ENCODE measurements at places on chromosomes 5 and 9. TPM values are rescaled to one million over a fixed set of nuclear protein-coding genes. Genes with fewer than 3 reads are reported as not detected.

- no peak for DNase-seq
These were observed 29.3 kb downstream of the PCDH1 start for GRCh38 chr5:141848744-141849414.

DNA sequence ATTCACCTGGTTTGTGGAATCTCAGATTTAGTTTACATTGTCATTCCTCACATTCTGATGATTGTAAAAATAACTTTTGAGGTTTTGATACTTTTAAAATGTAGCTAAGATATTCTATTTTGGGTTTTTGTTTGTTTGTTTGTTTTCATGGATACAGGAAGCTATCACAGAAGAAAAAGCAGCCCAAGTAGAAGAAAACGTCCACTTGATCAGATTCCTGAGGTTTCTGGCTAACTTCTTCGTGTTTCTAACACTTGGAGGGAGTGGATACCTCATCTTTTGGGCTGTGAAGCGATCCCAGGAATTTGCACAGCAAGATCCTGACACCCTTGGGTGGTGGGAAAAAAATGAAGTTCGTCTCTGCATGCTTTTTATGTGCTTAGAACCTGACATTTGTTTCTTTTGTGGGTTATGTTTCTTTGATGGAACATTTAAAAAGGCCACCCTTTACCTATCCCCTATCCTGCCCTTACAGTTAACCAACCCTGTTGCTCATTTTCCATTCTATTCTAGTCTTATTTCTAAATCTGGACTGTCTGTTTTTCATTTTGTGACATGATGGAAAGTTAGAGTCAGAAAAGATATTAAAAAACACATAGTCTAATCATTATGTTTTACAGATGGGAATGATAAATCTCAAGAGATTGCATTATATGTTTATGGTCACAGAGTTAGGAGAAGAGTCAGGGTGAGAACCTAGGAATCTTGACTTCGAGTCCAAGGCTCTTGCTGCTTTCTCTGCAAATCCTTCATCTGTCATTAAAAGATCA is 163.7 kb downstream of the ALDH1A1 start:
- peak; percentile 49 for DNase-seq

DNA sequence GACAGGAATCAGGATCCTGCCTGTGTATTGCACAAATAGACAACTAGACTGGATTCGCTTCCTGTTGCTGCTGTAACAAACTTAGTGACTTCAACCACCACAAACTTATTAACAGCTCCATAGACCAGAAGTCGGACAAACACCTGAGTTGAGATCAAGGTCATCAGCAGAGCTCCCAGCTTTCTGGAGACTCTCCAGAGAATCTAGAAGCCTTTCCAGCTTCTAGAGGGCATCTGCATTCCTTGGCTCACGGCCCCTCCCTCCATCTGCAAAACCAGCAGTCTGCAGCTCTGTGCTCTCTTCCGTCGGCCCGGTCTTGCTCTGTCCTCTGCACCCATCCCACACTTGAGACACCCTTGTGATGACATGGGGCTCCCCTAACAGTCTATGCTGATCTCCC is 99.1 kb downstream of the KCNT1 start:
- DNase-seq, result no peak

TNFSF15 gene
- polyA plus RNA-seq, result 0.13 TPM

CDKN2B gene
- 4.3 TPM for polyA plus RNA-seq

- DNase-seq, result no peak
These were observed 3.5 kb downstream of the LECT2 start for GRCh38 chr5:135951257-135951656.

GRCh38 chr5:104793031-104793754 is 1230.6 kb upstream of the NUDT12 start:
- no peak for DNase-seq
